ENCODE measurements at places on chromosomes 7 and 10.

DNA sequence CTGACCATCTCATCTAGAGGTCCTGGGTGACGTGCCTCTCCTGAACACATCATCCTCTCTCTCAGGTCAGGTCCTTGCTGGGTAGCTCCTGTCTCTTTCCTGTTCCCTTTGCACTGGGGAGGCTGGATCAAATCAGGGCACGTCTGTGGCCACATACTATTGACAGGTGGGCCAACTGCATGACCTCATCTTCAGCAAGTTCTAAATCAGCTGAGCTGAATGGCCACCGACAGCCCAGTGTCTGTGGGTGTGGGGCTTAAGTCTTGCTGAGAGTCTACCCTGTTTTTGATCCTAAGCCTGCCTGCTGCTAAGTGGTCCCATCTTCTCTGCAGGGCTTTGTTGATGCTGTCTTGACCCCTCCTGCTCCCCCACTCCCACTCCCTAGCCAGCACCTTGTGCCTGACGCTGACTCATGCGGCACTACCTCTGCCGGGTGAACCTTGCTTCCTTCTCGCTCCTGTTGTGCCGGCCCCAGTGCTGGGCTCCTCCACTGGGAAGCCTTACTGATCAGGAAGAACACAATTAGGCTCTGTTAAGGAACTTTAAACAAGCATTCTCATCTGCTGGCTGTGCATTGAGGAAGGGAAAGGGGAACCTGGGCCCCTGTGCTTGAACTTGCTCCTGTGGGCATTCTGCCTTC lies 440.4 kb downstream of the PLXNA4 start:
- DNase-seq: no peak

- DNase-seq: no peak
These were observed 143.0 kb upstream of the TCF7L2 start for GRCh38 chr10:112807013-112807412.

GRCh38 chr10:17673471-17674061 lies 29.6 kb downstream of the STAM start:
- DNase-seq: peak; percentile 78

- peak; percentile 86 for DNase-seq
These were observed 210.5 kb upstream of the KLF6 start for GRCh38 chr10:3995302-3996210.

- no peak for DNase-seq
These were observed 116.4 kb downstream of the C10orf105 start for GRCh38 chr10:71603150-71603549.

- DNase-seq: no peak
These were observed 6.0 kb upstream of the HMX3 start for GRCh38 chr10:123129618-123130271.

GRCh38 chr10:49558190-49558589 lies 19.3 kb upstream of the ERCC6 start:
- DNase-seq: no peak

- no peak for DNase-seq
These were observed 201.9 kb upstream of the SHH start for GRCh38 chr7:156014201-156014600.

DNA sequence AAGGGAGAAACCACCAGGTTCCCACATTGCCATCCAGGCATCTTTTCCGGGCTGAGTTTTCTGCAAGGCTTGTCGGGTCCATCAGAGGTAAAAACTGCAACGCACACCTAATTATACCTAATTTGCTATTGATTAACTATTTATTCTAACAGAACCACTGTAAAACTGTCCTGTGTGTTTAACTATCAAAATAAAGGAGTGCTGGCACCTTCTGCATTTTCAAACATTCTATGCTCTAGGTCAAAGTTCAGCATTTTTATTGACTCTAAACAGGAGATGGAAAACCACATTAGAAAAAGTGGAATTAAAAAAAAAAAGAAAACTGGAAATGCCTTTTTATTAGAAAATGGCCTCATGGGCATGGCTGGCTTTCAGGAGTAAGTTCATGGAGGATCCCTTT lies 82.0 kb downstream of the ADARB2 start:
- DNase-seq: no peak

DNA sequence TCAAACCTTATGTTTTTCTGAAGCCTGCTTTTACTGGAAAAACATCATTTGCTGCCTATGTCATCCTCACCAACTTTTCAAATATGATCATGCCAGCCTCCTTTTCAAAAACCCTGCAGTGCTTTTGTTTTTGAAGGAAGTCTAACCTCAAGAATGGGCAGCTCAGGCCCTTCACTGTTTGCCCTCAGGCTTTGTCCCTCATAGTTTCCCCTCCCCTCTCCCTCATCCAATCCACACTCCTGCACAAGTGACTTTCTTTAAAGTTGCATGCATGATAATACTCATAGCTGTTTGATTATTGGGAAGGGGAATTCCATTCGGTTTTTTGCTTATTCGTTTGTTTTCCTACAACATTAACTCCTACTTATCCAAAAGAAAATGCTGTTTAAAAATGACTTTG lies 219.4 kb downstream of the SEMA3E start:
- no peak for DNase-seq

DNA sequence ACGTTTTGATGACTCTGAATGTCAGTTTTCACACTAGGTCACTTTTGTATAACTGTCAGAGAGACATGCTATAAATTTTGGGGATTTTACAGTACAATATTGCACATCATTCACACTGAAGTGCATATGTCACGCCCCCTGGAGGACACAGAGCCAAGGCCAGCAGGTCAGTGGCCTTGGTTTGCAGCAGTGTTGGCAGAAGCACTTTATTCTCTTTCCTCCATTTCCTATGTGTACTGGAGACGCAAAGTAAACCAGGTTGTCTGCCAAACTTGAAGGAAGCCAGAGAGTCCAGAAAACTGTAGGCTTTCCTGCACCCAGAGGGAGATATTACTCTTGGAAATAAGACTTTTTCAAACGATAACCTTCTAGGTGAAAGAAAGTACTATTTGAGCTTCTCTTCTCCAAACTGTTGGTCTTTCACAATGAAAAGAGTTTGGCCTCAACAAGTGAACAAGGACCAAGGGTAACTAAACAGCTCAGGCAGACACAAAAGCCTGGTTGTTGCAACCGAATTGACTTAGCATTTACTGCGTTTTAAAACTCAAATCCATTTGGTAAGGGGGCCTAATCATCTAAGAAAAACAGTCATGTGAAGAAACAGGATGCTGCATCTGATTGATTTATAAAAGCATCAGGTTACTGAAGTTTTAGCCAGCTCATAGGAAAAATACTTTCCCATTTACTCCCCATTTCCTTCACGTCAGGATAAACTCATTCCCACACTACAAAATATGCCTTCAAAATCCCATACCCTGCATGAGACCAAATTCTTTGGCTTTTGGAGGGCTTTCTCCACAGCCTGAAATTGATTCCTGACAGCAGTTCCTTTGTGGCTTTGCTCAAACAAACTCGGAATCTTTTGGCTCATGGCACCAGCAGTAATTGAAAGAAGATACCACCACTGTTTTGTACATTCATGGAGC lies 83.0 kb upstream of the SEC61G start:
- DNase-seq: peak; percentile 64

DNA sequence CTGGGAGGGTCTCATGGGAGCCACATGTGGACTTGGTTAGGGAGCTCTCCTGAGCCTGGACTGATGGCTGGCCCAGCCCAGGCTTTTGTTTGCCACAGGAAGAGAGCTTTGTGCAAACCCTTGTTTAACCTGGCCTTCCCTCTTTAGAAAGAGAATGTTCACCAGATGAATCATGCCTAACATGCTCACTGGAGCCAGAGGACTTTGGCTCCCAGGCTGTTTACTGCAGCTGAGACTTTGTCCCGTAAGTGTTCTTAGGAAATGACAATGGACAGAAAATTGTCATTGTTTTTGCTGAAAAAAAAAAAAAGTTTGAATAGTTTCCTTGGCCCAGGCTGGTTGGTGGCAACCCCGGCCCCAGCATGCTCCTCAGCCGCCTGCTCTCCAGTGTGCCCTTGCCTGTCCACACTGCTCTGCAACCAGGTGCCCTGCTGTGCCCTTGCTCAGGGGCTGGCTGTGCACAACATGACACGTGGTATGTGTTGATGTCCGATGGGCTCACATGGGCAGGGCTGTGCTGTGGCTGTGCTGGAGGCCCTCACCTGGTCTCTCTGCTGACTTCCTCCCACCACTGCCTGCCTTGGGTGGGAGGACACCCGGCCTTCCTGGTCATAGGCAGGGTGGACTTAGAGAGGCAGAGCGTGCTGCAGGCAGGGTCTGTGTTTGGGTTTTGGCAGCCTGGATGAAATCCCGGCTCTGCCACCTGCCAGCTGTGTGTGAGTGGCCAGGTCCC lies 215.3 kb upstream of the ZNF32 start:
- peak; percentile 90 for DNase-seq

GRCh38 chr10:86646933-86647332 lies 7.4 kb upstream of the OPN4 start:
- no peak for DNase-seq

- DNase-seq: peak; percentile 86
These were observed 17.2 kb upstream of the RHBDD2 start for GRCh38 chr7:75861636-75862035.

GRCh38 chr7:115417662-115418061 lies 495.8 kb downstream of the MDFIC start:
- DNase-seq: no peak

GRCh38 chr7:124246262-124246863 lies 213.5 kb upstream of the TMEM229A start:
- peak; percentile 0 for DNase-seq

GRCh38 chr10:58952747-58953466 lies 223.5 kb upstream of the PHYHIPL start:
- peak; percentile 69 for DNase-seq

DNA sequence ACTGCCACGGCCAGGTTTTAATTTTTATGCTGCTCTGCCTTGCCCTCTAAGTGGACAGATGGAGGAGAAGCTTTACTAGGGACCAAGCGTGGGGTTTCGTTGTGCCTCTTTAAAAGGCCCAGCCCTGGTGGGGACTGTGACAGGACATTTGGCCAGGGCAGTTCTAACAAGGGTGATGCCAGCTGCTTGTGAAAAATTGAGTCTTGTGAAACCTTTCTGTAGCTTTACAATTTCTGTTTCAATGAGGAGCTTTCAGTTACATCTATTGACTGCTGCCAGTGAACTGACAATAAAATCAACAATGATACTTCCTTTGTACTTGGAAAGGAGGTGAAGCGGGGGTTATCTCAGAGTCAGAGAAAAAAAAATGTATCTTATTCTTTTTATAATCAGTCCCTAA lies 233.1 kb upstream of the CSTF2T start:
- no peak for DNase-seq

DNA sequence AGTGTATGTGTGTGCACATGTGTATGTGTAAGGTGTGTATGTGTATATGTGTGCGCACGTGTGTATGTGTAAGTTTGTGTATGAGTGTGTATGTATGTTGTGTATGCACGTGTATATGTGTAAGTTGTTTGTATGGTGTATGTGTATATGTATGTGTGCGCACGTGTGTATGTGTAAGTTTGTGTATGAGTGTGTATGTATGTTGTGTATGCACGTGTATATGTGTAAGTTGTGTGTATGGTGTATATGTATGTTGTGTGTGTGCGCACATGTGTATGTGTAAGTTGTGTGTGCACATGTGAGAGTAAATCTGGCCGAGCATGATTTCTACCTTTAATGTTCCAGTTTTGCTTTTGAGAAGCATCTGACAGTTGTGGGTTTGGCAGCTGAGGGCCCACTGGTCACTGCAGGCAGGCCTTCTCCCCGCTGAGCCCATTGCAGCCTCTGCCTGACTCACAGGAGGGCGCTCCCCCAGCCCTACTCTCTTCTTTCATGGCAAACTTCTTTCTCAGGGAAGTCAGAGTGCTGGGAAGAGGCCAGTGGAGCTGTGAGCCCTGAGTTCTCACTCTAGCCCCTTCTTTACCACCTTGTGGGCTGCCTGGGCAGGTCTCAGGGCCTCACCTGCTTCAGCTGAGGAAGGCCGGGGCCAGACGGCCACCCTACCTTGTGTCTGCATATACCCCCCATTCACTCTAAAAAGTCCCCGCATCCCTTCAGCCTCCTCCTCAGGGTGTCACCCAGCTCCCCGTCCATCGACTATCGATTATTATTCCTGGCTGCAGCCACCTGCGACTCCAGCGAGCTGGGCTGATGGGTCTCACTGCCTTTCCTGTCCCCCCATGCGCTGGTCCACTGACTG lies 11.2 kb downstream of the WDR86 start:
- DNase-seq: no peak

DNA sequence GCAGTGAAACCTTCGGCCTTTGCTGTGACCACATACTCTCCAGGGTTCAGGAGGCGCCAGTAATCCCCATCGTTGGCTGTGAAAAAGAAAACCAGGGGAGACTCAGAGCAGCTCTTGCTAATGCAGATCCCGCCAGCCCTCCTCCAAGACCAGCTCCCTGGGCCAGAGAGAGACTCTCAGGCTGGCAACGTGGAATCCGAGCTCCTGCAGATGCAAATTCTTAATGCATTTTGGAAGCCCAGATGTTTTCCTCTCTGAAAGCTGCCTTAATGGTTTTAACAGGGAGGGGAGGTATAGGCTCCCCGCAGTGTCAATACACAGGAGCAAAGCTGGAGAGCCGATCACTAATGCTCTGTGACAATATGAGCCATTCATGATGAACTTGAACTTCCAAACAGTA lies 80.8 kb downstream of the GPR26 start:
- DNase-seq: no peak

- no peak for DNase-seq
These were observed 50.7 kb downstream of the ERCC6 start for GRCh38 chr10:49488056-49488717.

DNA sequence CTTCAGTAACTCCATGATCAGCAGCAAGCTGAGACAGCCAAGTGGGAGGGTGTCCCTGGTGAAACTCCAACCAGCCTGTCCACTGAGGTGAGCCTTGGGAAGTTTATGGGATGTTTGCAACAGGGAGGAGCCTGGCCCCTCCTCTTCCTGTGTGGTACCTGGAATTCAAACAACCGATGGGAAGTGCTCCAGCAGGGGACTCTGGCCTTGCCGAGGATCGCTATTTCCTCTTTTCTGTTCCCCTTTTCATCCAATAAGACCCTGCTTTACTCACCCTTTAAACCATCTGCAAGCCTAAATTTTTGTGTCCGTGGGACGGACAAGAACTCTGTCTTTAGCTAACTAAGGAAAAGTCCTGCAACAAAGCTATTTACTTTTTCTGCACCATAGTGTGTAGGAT lies 491.1 kb upstream of the ZMIZ1 start:
- DNase-seq: no peak

DNA sequence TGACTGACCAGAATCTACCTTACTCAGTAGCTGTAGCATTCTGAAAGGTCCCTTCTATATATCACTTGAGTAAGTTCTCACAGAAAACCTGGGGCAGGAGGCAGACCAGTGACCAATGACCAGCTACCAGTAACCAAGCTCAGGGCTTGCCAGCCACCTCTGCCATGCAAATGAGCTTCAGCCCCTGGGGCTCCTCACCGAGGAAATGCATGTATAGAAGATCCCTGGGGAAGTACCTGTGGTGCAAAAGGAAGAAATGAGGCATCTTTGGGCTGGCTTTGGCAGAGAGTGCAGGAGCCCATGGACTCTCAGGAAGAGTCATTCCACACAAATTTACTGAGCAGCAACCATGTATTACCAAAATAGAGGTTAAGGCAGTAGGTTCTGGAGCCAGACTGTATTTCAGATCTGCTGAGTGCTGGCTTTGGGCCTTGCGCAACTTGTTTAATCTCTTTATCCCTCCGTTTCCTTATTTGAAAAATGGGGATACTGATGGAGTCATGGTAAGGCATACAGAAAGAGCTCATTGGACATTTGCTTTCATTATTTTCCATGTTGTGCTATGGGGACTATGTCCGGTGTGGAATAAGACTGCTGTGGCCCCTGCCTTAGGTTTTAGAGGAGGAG lies 41.1 kb upstream of the FAM204A start:
- no peak for DNase-seq

- DNase-seq: peak; percentile 72
These were observed 101.1 kb upstream of the ABCB5 start for GRCh38 chr7:20514364-20514763.

GRCh38 chr10:29958440-29958839 lies 100.9 kb downstream of the JCAD start:
- no peak for DNase-seq

Data from fibroblast of pulmonary artery (primary cell).